ENCODE measurements at places on chromosomes 11 and 22.

DNA sequence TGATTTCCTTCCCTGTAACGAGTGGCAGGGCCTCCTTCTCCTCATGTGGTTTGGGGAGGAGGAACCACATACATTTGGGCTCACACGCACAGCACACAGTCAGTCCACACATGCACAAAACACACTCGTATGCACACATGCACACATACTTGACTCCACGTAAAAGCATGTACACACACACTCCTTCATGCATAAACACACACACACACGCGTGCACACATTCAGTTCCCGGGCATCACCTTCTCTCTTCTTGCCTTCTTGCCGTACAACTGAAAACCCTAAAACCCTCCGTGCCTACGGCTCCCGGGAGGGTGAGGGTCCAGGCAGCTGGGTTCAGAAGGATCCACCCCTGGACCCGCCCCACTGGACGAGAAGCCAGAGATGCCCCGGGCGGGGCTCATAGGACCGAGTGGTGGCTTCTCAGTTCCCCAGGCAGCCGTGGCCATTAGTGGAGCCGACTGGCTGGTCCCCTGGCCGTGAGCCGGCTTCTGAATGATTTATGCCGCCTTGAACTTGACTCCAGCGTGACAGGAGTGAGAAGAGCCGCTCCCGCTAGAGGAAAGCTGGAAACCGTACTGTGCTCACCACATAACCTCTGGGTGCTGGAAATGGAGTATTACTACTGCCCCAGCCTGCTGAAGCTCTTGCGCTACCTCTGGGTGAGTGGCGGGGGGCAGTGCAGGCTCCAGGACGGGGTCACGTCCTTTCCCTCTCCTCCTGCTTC is 117.4 kb downstream of the KIAA1671 start:
- peak; percentile 64 for DNase-seq

GRCh38 chr11:35165423-35166368 is 26.7 kb downstream of the CD44 start:
- no peak for DNase-seq

- no peak for DNase-seq
These were observed 16.9 kb downstream of the UPB1 start for GRCh38 chr22:24512043-24512442.

DNA sequence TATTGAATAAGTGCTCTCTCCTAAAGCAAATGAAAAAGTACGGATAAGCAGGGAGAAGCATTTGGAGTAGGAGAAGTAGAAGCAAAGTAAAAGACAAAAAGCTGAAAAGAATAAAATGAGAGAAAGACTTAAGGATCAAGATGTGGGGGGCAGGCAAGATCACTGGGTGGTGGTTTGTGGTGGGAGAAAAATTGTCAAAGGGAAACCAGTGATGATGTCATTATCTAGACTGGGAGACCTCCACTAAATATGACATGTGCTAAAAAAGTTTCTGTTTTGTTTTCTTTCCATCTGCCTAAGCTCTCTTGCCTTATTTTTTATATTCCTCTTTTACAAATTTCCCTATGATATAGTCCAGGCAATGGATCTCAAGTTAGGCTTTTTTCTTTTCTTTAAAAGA is 14.8 kb upstream of the MAML2 start:
- DNase-seq: no peak

DNA sequence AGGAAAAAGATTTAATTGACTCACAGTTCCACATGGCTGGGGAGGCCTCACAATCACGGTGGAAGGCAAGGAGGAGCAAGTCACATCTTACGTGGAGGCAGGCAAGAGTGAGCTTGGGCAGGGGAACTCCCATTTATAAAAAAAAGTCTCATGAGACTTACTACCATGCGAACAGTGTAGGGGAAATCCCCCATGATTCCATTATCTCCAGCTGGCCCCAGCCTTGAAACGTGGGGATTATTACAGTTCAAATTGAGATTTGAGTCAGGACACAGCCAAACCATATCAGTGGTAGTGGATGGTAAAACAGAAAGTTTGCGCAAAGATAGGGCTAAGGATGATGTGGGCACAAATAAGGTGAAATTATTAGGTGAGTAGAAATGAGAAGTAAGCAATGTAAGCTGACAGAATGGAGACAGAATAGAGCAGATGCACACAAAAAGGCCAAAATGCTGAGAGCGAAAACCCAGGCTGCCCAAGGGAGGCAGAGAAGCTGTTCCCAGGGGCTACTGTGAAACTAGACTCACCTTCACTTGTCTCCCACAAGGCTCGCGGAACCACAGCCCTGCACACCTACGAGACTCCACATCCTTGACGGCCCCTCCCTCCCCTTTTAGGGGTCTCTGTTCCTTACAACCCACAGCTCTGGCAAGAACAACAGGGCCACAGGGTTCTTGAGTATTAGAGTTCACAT is 377.6 kb downstream of the CADM1 start:
- DNase-seq: no peak

DNA sequence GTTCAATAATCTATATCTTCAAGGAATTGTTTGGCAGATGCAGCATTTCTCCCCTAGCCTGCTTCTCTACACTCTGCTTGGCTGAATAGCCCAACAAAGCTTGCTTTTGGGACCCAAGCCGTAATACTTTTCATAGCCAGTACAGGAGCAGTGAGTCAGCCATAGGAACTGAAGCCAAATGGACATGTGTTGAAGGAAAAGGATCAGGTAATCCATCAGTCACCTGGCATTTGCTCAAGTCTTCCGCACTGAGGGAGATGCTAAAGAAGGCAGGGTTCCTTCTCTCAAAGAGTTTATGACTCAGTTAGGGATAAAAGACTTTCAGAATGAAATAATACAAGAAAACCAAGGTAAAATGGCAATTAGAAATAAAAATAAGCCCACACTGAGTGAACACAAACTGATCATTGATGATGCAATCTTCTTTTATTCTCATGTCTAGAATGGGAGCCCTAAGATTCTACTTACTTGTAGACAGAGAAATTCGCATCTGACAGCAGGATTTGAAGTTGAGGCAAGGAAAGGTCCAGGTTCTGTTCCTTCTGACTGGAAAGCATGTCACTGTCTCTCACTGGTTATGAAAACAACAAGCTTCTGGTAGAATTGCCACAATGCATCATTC is 13.2 kb downstream of the C11orf87 start:
- no peak for DNase-seq

DNA sequence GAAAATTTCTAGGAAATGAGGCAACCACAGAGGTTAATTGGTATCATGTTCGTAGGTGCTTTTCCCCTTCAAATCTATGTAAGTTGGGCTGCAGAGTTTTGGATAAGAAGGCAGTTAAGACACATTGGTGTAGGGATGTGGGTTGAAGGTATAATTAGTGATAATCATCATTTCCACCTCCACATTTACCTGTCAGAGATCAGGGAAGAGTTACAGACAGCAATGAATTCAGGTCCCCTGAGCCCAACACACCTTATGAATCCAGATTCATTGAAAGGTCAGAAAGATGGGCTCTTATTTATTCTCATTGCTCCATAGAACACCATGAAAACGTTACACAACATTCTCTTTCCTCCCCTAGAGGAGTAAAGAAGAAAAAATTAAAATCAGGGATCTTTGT is 308.7 kb downstream of the C11orf87 start:
- no peak for DNase-seq

- DNase-seq: no peak
These were observed at the start of gene APOL3 for GRCh38 chr22:36160499-36160942. TSS of gene APOL3 (minus strand) at chr22:36160755. CDS start at chr22:36149055, 11,700 bp downstream.

GRCh38 chr22:29528144-29528543 is 25.4 kb downstream of the THOC5 start:
- DNase-seq: no peak

- no peak for DNase-seq
These were observed 47.5 kb downstream of the RTL6 start for GRCh38 chr22:44450503-44450902.

DNA sequence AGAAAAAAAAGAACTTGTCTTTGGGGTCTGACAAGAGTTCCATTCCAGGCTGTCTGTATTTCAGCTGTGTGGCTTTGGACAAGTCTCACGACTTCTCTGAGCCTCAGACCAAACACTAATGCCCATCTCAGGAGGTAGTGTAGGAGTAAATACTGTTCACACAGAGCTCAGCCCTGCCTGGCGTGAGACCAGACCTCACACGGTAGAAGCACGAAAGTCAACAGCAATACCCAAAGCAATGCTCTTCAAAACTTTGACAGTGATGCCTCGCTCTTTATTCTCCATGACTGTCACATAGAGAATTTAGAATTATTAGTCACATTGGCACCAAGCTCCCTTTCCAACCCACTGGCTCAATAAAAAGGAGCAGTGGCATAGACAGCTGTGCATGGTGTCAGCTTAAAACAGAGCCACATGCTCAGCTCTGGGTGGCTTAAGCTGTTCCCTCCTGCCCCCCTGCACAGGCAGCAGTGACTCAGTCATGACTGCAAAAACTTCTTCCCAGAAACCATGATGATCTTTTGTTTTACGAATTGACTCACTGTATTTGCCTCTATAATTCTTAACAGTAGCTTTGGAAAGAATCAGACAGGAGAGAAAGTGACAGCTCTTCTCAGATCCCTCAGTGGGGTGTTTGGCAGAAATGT is 74.0 kb upstream of the PHF21B start:
- DNase-seq: no peak

DNA sequence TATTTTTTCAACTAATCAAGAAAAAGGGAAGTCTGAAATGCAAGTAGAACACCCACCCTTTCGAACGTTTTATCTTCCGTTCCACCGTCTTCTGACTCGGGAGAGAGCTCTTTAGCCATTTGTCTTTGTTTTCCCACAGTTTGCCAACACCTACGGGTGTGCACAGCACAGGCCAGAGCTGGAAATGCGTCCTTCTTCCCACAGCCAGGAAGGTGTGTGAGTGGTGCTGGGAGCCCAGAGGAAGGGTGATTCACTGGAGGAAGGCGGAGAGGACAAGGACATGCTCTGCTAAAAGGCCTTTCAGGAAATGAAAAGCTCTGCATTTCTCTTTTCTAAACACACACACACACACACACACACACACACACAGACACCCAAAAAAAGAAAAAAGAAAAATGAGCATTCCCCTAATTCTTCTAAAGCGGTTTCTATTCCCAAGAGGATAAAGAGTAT is 18.5 kb downstream of the ENDOD1 start:
- no peak for DNase-seq

GRCh38 chr11:43927070-43927469 is 15.4 kb upstream of the C11orf96 start:
- DNase-seq: no peak

DNA sequence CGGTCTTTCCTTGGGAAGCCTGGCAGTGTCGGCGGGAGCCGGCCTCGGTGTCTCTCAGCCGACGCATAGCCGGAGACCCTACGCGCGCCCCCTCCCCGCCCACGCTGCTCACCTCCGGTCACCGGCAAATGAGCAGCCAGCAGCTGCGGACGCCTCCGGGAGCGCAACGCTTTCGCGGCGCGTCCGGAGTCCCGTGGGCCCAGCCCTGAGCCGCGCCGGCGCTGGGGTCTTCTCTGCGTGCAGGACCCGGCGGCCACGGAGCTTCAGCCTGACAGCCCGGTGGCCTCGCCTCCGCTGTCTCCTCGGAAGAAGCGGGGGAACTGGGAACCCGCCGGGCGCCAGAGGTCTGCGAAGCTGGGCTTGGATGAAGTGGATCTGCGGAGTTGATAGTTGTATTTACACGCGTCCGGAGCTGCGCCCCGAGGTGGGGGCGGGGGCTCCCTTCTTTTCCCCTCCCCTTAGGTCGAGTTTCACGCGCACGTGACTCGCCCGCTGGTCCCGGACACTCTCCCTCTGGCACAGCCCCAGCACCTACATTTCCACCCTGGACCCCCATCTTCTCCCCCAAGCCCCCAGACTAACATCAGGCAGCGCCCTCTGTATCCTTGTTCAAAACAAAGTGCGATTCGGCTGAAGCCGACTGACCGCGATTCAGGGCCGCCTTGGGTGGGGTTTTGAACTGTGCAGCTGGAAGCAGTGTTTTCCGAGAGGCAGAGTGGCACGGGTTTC is at the start of gene SLC43A1:
Gene SLC43A1, minus strand, starts transcription at position 371 of the 729 bp plus-strand sequence. CDS start 1,591 bp downstream, outside the sequence.
- DNase-seq: peak; percentile 35

DNA sequence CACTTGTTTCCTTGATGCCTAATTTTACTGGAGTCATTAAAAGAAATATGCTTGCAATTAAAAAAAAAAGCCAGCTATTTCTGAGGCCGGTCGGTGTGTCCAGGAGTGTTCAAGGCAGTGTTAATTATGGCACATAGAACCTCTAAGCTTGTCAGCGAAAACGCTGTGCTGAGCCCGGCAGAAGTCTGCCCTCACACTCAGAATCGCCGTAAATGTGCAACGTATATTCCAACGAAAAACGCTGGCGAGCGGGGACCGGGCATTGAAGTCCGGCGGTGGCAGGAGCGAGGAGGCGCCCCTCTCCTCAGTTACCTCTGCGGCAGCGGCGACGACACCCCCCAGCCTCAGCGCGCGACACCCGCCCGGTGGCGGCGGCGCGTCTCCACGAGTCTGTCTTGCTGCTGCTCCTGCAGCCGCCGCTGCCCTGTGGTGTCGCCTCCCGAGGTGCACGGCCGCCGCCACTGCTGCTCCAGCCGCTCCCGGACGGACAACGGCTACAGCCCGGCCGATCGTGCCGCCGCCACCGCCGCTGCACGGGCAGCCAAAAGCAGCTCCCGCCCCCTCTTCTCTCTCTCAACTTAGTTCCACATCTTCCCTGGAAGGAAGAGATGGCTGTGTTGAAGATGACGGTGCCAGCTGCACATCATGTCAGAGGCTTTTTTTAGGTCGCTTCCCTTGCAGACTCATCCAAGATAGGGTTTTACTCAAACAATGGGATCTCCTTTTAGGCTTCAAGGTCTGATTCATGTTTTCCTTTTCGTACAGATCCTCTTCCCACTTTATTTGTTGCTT is 56.0 kb downstream of the JAM3 start:
- peak; percentile 44 for DNase-seq

DNA sequence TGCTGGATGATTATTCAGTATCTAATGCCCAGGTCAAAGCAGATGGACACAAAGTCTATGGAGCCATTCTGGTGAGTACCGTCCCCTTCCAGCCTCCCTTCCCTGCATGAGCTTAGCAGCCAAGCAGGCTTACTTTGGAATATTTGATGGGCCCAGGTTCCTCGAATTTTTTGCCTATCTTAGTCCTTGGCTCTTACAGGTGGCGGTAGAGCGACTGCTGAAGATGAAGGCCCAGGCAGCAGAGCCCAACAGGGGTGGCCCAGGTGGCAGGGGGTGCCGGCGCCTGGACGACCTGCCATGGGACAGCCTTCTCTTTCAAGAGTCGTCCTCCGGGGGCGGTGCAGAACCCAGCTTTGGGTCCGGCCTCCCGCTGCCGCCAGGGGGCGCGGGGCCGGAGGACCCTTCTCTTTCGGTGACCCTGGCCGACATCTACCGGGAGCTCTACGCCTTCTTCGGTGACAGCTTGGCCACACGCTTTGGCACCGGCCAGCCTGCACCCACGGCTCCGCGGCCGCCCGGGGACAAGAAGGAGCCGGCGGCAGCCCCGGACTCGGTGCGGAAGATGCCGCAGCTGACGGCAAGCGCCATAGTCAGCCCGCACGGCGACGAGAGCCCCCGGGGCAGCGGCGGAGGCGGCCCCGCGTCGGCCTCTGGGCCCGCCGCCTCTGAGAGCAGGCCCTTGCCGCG is 741 bp upstream of the TMEM179B start:
- DNase-seq: peak; percentile 89
